ENCODE measurements at places on chromosomes 5 and 9. TPM values are rescaled to one million over a fixed set of nuclear protein-coding genes. Genes with fewer than 3 reads are reported as not detected.

DNA sequence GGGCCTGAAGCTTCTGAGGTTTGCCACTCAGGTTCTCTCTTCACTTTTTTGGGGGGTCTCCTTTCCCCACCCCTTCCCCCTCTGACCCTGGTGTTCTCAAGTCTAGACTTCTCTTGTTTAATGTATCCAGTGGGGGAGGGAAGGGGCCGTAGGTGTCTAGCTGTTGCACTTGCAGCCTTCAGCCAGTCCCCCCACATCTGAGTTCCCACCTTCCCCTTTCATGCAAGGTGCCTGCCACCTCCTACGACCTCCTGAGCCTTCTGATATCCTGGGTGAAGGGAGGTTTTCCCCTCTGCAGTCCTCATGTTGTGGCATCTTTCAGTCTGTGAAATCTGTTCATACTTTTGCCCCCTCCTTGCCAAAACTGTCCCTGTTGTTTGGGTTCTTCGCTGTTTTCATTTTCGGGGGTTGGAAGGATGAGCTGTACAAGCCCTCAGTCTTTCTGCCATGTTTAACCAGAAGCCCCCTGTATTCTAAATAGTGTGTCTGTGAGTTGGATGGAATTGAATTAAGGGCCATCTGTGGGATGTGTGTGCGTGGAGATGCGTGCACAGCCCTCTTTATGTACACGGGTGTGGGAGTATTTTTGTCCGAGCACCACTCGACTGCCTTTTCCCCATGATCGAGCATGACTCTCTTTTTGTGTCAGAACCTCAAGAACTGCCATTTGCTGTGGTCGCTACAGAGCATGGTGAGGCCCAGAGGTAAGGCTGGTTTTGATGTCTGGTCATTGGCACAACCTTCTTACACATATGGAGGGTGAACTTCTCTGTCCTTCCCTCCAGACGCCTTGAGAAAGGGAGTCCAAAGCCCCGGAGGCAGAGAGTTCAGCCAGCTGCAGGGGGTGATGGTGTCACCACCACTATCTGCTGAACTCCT is 23.6 kb downstream of the PRRC2B start:
- DNase-seq, result no peak
- H3K4me1 ChIP-seq, result peaks cover 53% of the 10 kb centered on the region
- H3K27ac ChIP-seq, result peak overlapping the region; percentile 57

- no peaks in the 10 kb centered on the region for H3K27me3 ChIP-seq
These were observed 97.8 kb downstream of the PCDH1 start for GRCh38 chr5:141780240-141780951.

- no peaks in the 10 kb centered on the region for H3K36me3 ChIP-seq
- H3K27me3 ChIP-seq, result no peaks in the 10 kb centered on the region
- H3K27ac ChIP-seq, result no peak overlapping the region
- no peak for DNase-seq
- no peak overlapping the region for H3K4me3 ChIP-seq
These were observed 164.6 kb downstream of the ROR2 start for GRCh38 chr9:91785447-91785842.

DNA sequence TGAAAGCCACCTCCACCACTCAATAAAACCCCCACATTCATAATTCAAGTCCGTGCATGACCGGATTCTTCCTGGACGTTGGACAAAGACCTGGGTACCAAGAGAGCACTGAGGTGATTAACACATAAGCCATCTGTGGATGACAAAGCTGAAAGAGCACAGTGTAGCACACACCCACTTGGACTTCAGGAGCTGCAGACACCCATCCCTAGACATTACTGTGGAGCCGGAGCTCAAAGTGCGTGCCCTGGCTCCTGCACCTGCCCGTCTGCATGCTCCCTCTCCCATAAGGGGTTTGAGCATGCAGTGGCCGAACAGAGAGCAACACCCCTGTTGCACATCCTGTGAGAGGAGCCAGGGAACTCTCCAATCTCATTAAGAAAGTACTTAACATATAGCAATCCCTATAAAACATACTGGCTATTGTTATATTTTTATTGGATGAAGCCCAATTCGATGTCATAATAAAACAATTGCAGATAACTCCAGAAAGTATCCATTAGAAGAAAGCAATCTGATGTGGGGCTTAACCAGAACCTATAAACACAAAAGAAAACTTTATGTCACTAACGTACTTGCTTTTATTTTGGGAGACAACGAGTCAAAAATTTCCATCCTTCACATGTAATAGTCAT is 1174.2 kb upstream of the C9orf72 start:
- H3K4me1 ChIP-seq, result no peaks in the 10 kb centered on the region
- DNase-seq, result no peak
- no peak overlapping the region for H3K27ac ChIP-seq

- H3K36me3 ChIP-seq, result no peaks in the 10 kb centered on the region
- peaks cover 6% of the 10 kb centered on the region for H3K4me1 ChIP-seq
- DNase-seq, result no peak
- H3K27ac ChIP-seq, result no peak overlapping the region
- H3K4me3 ChIP-seq, result no peak overlapping the region
These were observed 5.7 kb upstream of the OLFM1 start for GRCh38 chr9:135081731-135082130.

DNA sequence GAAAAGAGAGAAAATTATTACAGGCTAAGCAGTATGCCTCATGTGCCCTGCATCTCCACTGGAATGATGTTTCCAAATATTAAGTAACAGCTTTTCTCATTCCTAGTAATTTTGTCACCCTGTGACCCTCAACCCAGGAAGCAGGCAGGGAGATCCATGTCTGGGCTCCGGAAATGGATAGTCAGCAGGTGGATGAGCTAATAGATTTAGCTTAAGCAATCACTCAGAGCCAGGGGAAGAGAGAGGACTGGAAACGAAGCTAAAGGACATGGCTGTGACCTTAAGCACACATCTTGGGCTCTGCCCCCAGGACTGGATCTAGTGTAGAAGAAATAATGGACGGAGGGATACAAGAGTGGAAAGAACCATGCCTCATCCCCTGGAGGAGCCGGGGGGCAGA is 89.5 kb downstream of the ARSB start:
- H3K27me3 ChIP-seq, result no peaks in the 10 kb centered on the region
- no peak for DNase-seq
- H3K36me3 ChIP-seq, result no peaks in the 10 kb centered on the region
- no peak overlapping the region for H3K27ac ChIP-seq
- H3K4me1 ChIP-seq, result no peaks in the 10 kb centered on the region

DNA sequence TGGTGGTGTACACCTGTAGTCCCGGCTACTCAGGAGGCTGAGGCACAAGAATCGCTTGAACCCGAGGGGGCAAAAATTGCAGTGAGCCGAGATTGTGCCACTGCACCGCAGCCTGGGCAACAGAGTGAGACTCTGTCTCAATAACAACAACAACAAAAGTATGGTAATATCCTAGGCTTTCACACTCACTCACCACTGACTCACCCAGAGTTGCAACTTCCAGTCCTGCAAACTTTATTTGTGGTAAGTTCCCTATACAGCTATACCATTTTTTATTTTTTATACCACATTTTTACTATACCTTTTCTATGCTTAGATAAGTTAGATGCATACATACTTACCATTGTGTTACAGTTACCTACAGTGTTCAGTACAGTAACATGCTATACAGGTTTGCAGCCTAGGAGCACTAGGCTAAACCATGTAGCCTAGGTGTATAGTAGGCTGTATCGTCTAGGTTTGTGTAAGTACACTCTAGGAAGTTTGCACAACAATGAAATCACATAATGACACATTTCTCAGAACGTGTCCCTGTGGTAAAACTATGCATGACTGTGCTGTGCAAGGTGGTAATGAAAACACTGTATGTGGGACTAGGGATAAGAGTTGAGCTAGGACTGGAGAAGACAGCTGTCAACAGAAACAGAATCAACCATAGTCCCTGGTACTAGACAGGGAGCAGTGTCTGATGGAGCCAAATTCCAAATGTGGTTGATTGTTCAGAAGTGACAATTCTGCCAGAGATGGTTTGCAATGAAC is 109.5 kb upstream of the RAD23B start:
- no peak overlapping the region for H3K27ac ChIP-seq
- H3K4me1 ChIP-seq, result peaks cover 12% of the 10 kb centered on the region
- H3K36me3 ChIP-seq, result no peaks in the 10 kb centered on the region
- no peaks in the 10 kb centered on the region for H3K27me3 ChIP-seq
- DNase-seq, result no peak

The FAM120AOS gene
- 84.9 TPM for total RNA-seq

The TEX10 gene
- 12.4 TPM for total RNA-seq

The PLPPR1 gene
- 0.68 TPM for total RNA-seq

The DDX4 gene
- total RNA-seq, result not detected

The STX17 gene
- total RNA-seq, result 6.7 TPM

The PCDH12 gene
- not detected for total RNA-seq

The PTGDS gene
- total RNA-seq, result 15.2 TPM
